ENCODE measurements at places on chromosomes 4 and X. TPM values are rescaled to one million over a fixed set of nuclear protein-coding genes. Genes with fewer than 3 reads are reported as not detected.

GRCh38 chr4:99827454-99827853 lies 10.8 kb downstream of the DAPP1 start:
- no peak overlapping the region for H3K4me3 ChIP-seq
- no peaks in the 10 kb centered on the region for H3K36me3 ChIP-seq

GRCh38 chr4:84826681-84827080 lies 139.8 kb downstream of the WDFY3 start:
- no peaks in the 10 kb centered on the region for H3K4me1 ChIP-seq
- no peaks in the 10 kb centered on the region for H3K27me3 ChIP-seq
- no peak overlapping the region for H3K4me3 ChIP-seq
- DNase-seq = no peak

DNA sequence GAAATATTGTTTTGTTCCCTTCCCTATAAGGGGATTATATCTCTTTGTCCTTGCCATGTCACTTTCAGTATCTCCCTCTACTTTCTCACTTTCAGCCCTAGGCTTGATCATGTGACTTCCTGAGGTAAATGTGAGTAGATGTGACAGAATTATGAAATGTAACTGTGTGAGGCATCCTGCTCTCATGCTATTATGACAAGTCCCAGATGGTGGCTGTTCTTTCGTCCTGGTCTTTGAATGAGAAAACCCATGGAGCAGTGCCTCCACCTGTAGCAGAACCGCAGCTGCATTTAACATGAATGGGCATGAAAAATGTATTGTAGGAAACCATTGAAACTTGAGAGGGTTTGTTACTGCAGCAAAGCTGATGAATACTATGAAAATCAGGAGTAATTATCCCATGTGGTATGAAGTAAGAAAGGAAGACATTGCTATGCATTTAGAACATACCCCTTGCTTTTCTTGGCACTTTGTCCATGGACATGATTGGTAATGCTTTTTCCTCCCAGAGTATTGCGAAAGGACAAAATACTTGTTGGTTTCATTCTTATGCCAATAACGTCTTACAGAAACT lies 202.2 kb upstream of the GPRIN3 start:
- DNase-seq = no peak
- H3K4me1 ChIP-seq = peaks cover 10% of the 10 kb centered on the region
- no peaks in the 10 kb centered on the region for H3K36me3 ChIP-seq
- H3K4me3 ChIP-seq = no peak overlapping the region

DNA sequence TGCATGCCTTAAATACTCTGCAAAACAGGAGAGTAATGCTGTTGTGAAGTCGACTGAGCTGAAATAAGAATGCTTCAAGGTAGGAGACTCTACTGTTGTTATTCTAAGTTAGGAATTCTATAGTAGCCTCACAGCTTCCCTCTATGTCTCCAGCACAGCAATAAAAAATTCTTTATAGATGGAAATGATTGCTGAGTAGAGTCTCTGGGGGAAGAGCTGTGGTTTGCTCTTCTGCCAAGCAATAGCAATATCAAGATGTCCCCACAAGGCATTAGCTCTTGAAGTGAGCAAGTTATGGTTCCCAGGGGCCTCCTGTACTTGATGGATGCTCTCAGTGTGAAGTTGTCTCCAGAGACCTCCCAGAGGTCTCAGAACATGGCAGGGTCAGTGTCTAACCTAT lies 880.6 kb upstream of the FRG1 start:
- H3K4me3 ChIP-seq = no peak overlapping the region
- H3K27me3 ChIP-seq = no peaks in the 10 kb centered on the region
- no peak overlapping the region for H3K27ac ChIP-seq
- no peak for DNase-seq
- no peaks in the 10 kb centered on the region for H3K4me1 ChIP-seq

DNA sequence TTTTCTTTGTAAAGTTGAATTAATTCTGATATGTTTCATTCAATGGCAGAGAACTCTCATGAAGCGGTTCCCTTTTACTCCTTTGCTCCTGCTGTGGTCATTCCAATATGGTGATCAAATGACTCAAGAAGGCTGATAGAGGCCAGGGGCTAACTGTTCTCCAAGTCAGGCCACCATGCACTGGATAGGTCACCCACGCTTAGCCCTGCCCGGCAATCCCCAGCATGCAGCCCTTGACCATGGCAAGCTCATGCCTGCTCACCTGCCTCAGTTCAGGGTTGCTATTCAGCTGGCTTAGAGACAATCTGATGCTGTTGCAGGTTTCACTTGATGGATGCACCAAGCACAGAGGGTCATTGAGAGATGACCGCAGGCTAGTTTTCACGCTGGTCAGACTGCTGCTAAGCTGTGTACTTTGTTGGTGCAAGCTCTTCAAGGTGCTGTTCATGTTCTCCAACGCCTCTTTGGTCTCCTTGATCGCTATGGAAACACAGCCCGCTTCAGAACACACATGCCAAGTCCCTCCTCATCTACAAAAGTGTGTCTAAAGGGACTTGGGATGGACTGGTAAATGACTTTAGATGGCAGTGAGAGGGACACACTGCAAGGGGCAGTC lies 55.2 kb upstream of the FGFBP2 start:
- H3K27ac ChIP-seq = no peak overlapping the region
- H3K4me1 ChIP-seq = no peaks in the 10 kb centered on the region
- no peaks in the 10 kb centered on the region for H3K27me3 ChIP-seq
- no peaks in the 10 kb centered on the region for H3K36me3 ChIP-seq
- DNase-seq = no peak

- H3K36me3 ChIP-seq = no peaks in the 10 kb centered on the region
- H3K4me1 ChIP-seq = no peaks in the 10 kb centered on the region
- no peaks in the 10 kb centered on the region for H3K27me3 ChIP-seq
- H3K4me3 ChIP-seq = no peak overlapping the region
These were observed 152.3 kb downstream of the AASDH start for GRCh38 chr4:56235011-56235410.

DNA sequence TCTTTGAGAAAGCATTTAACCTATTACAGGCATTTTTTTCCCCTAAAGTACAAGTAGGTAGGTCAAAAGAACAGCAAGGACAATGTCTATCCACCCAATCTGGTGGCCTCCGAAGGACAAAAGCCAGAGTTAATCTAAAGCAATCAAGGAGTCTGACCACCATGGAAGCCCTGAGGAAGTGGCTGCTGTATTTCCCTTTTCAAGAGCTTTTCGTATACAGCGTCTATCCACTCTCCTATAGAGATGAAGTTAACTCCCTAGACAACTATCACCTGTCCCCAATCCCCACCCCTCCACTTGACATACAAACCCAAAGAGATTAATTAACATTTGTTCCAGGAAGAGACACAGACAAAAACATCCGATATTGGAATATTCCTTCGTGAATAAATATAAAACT lies 85.5 kb downstream of the SNCA start:
- DNase-seq = no peak
- no peaks in the 10 kb centered on the region for H3K4me1 ChIP-seq
- no peaks in the 10 kb centered on the region for H3K36me3 ChIP-seq
- no peak overlapping the region for H3K4me3 ChIP-seq
- H3K27ac ChIP-seq = no peak overlapping the region
- no peaks in the 10 kb centered on the region for H3K27me3 ChIP-seq

- H3K4me3 ChIP-seq = no peak overlapping the region
- DNase-seq = no peak
- no peaks in the 10 kb centered on the region for H3K27me3 ChIP-seq
- H3K36me3 ChIP-seq = no peaks in the 10 kb centered on the region
- no peak overlapping the region for H3K27ac ChIP-seq
- no peaks in the 10 kb centered on the region for H3K4me1 ChIP-seq
These were observed 38.1 kb downstream of the RTL9 start for GRCh38 chrX:110396735-110397134.

GRCh38 chrX:74119016-74119910 lies 184.7 kb upstream of the ZCCHC13 start:
- no peaks in the 10 kb centered on the region for H3K27me3 ChIP-seq
- no peak for DNase-seq
- no peak overlapping the region for H3K27ac ChIP-seq
- H3K4me3 ChIP-seq = no peak overlapping the region
- no peaks in the 10 kb centered on the region for H3K36me3 ChIP-seq
- no peaks in the 10 kb centered on the region for H3K4me1 ChIP-seq

- H3K4me1 ChIP-seq = peaks cover 12% of the 10 kb centered on the region
- H3K27ac ChIP-seq = no peak overlapping the region
- no peak for DNase-seq
- no peaks in the 10 kb centered on the region for H3K36me3 ChIP-seq
- no peak overlapping the region for H3K4me3 ChIP-seq
These were observed 16.9 kb upstream of the XPNPEP2 start for GRCh38 chrX:129721870-129722269.

DNA sequence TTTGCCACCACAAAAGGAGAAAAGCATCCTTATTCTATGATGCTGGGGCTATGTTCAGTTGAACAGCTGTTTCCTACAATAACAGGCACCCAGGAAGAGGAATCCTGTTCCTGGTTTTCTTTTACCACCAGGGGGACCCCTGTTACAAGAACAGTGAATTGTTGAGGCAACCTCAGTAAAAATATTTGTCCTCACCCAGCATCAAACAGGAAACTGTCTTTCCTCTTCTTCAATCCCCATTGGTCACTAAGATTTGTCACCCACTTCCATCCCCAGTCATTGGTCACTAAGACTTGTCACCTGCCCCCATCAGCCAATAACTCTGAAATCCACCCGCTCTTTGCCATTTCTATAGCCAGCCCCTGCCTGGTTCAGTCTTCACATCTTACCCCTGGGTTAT lies 143.5 kb upstream of the GALNT7 start:
- no peak overlapping the region for H3K4me3 ChIP-seq
- no peaks in the 10 kb centered on the region for H3K36me3 ChIP-seq
- no peak overlapping the region for H3K27ac ChIP-seq
- DNase-seq = no peak

C4orf50 gene
- total RNA-seq = 0.37 TPM

ETDB gene
- not detected for total RNA-seq

DMD gene
- total RNA-seq = 0.40 TPM

SRPK3 gene
- not detected for total RNA-seq

LIN54 gene
- 23.0 TPM for total RNA-seq

C1QTNF7 gene
- total RNA-seq = not detected

IQCM gene
- not detected for total RNA-seq

HTN1 gene
- not detected for total RNA-seq

DDIT4L gene
- not detected for total RNA-seq

VEGFD gene
- not detected for total RNA-seq

BEX5 gene
- total RNA-seq = 1.5 TPM
